AG20443 (cell line): ENCODE measurements at places on chromosomes 7 and 10.

DNA sequence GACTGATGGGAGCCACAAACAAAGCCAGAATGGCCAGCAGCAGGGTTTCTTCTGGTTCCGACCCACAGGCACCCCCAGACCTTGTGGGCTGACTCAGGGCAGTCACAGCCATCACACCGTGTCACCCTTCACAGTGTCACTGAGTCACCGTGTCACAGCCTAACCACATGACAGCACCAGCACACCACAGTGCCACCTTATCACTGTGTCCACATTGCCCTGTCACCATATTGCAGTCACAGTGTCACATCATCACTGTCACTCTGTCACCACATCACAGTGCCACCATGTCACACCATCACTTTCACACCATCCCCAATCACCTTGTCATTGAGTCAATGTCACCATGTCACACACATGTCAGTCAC, 77.0 kb downstream of the OAT start:
- DNase-seq: no peak

GRCh38 chr7:112748381-112748780, 41.8 kb downstream of the TMEM168 start:
- DNase-seq: no peak

- no peak for DNase-seq
Measured at GRCh38 chr7:131720703-131721102, 164.3 kb upstream of the PODXL start.

DNA sequence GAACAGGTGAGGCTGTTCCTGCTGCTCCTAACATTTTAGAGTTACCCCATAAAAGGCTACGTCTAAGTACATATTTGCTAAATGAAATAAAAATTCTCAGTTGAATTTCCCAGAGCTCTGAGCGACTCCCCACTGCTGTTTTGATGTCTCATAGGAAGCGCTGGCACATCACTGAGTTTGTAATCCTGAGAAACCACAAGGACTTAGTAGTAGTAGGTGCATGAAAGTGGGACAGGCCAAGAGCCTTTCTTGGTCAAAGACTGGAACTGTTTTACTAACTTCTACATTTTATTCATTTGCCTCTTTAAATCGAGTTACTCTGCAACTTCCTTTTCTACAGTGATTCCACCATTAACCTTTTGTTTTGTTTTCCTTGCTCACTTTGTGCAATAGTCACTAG, 85.9 kb downstream of the XPNPEP1 start:
- DNase-seq: no peak

GRCh38 chr7:138607216-138608126, 93.7 kb downstream of the SVOPL start:
- DNase-seq: no peak

GRCh38 chr10:34016576-34016975, 682.1 kb upstream of the NRP1 start:
- DNase-seq: no peak

DNA sequence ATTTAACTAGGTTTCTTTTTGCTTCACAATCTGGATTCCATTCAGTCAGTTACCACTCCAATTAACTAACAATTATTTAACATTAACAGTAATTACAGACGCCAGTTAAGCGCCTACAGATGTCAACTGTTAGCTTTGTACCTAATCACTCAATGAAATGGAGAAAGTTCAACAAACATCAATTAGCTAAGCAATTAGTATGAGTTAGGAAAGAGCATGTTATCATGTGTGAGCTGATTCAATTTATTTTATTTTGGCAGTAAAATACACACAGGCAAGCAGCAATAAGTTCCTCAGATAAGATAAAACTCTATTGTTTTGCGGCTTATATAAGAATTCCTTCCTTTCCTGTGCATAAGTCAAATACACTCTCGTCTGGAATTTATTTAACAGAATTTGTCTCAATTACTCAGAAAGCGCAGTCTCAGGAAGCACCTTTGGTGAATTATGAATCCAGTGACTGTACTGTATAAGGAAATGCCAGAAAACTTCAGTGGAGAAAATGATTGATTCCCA, 427.1 kb upstream of the GALNT17 start:
- DNase-seq: no peak

DNA sequence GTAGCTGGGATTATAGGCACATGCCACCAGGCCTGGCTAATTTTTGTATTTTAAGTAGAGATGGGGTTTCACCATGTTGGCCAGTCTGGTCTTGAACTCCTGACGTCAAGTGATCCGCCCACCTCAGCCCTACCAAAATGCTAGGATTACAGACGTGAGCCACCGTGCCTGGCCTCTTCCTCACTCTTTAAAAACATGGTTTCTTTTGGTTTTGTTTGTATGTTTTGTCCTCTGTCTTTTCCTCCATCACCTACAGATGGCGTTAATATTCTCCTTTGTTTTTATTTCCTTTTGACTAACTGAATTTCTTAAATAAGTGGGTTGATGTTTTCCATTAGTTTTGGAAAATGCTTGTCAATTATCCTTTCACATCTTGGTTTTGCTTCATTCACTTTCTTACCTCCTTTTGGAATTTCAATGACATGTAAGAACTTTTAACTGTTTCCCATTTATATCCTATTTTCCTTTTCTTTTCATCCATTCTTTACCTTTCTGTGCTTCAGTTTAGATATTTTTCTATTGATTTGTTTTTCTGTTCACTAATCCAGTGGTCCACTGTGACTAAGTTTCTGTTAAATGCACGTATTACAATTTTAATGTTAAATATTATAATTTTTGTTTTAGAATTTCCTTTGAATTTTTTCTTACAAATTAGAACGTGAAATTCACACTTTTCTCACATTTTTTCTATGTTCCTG, 104.1 kb downstream of the ZNF467 start:
- no peak for DNase-seq

DNA sequence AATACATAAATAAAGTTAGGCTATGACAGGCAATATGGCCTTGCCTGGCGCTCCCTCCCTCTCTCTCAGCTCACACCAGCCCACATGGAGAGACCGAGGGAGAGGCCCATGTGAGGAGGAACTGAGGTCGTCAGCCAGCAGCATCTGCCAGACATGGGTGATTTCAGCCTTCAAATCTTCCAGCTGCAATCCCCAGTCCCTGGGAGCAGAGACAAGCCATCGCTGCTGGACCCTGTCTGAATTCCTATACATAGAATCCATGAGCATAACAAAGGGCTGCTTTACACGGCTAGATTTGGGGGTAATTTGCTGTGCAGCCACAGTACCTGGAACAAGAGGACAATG, 35.6 kb downstream of the ANKRD16 start:
- DNase-seq: no peak

DNA sequence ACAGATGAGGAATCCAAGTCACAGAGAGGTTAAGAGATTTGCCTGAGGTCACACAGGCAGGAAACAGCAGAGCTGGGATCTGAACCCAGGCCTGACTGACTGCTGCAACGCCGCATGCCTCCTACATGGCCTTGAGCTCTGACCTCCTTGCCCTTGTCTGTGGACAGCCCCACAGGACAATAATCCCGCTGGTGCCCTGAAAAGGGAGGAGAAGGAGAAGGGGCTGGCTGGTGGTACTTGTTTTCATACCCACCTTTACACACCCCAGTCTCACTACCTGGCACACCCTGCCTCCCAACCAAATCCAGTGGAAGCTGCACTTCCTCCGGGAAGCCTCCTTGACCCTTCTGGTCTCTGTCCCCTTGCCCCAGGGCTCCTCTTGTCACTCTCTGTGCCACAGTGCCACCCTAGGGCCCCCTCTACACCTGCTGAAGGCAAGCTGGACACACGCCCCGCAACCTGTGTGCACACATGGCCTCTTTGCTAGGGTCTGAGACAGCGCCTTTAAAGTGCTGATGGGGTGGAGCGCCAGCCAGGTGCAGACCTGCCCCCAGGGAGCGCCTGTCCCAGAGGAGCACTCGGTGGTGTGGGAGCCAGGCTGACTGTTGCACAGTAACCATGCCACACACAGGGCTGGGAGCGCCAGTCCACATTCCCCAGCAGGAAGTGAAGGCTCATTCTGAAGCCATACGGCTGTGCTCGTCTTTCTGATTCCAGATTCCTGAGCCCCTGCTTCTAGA, 38.6 kb downstream of the ZCCHC24 start:
- no peak for DNase-seq

DNA sequence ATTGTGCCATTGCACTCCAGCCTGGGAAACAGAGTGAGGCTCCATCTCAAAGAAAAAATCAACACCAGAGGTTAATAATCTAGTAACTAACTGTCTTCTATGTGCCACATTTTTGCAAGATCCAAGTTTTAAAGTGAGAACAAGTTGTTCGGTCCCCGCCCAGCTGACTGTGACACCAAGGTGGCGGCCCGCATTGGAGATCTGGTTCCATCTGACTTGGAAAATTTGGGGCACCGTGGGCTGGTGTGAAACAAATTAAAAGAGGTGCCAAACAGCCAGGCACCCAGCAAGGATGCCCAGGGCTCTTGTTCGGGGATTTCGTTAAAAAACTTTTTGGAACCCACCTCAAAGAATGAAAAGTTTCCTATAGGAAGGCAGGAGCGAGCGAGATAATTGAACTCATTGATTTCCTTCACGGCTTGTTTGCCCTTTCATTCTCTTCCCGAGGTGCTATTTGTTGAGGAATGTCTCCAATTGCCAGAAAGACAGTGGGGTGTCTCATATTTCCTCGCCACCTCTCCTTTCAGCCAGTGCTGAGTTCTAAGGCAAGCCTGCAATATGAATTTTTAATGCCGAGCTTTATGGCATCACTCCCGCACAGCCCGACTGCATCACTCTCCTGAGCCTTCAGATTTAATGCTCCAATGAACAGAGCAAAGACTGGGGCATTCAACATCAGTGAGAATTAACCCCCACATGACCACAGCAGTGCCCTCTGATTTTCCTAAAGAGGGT, 156.9 kb upstream of the SH2B2 start:
- DNase-seq: no peak

DNA sequence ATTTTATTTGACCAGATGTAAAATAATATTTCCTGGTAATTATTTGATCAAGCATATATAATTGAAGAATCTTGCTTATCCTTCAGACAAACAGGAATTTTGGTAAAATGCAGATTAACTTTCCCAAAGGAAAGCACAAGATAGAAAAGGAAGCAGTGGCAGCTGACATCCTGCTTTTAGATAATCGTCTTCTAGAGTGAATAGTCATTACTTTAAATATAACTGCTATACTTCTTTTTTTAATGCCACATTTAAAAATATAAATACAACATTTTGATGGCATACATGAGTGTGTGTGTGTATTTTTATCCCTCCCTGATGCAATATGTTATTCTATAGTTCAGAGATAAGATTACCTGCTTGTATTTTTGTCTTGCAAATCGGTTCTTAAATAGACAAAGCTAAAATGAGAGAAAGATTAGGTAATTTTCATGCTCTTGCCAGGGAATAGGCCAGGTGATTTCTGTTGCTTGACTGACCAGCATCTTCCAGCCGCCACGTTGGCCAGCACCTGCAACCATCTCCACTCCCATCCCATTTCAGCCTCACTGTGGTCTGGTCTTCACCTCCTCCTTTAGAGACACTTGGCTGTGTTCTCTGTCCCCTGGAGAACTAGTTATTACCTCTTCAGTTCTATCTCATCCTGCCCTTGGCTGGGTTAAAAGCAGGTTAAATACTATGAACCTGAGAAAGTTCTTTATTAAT, 58.1 kb downstream of the MDFIC start:
- no peak for DNase-seq

DNA sequence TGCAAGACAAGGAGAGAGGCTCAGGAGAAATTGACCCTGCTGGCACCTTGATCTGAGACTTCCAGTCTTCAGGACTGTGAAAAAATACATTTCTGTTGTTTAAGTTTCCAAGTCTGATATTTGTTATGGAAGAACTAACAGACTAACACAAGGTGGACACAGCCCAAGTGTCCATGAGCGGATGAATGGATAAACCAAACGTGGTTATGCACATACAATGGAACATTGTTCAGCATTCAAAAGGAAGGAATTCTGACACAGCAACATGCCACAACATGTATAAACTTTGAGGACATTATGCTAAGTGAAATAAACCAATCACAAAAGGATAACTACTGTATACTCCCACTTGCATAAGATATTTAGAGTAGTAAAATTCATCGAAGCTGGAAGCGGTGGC, 76.5 kb downstream of the FAM13C start:
- no peak for DNase-seq

GRCh38 chr7:55018361-55019190, at the start of gene EGFR:
Gene EGFR, plus strand, starts transcription at chr7:55019017. Its CDS starts 261 bp downstream, at chr7:55019278.
- peak; percentile 94 for DNase-seq

DNA sequence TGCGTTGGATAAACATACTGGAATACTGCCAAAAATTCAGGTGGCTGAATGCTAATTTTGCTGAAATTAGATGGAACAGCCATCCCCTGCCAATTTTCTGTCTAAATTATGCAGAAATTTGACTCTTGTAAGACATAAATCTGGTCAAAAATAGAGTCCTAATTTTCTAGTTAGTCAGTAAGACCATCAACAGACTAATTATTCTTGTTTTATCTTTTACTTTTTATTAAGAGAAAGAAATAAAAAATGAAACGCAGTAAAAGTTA, 110.3 kb upstream of the GATA3 start:
- no peak for DNase-seq

- peak; percentile 97 for DNase-seq
Measured at GRCh38 chr7:44573464-44574286, at the start of gene DDX56. Gene DDX56, minus strand, starts transcription at chr7:44573908. Its CDS starts 13 bp downstream, at chr7:44573895.

- DNase-seq: no peak
Measured at GRCh38 chr7:106423821-106424475, 139.2 kb upstream of the NAMPT start.

GRCh38 chr10:123642293-123642692, 23.9 kb upstream of the GPR26 start:
- no peak for DNase-seq

- peak; percentile 90 for DNase-seq
Measured at GRCh38 chr10:93458821-93459257, 23.3 kb downstream of the MYOF start.

GRCh38 chr10:58554316-58554715, 41.6 kb downstream of the BICC1 start:
- DNase-seq: no peak

GRCh38 chr10:44960482-44961229, 1.1 kb downstream of the RASSF4 start:
- no peak for DNase-seq

- peak; percentile 87 for DNase-seq
Measured at GRCh38 chr7:142568435-142569097, 180.7 kb upstream of the PRSS1 start.

- DNase-seq: no peak
Measured at GRCh38 chr7:156768698-156769472, 124.1 kb downstream of the LMBR1 start.

DNA sequence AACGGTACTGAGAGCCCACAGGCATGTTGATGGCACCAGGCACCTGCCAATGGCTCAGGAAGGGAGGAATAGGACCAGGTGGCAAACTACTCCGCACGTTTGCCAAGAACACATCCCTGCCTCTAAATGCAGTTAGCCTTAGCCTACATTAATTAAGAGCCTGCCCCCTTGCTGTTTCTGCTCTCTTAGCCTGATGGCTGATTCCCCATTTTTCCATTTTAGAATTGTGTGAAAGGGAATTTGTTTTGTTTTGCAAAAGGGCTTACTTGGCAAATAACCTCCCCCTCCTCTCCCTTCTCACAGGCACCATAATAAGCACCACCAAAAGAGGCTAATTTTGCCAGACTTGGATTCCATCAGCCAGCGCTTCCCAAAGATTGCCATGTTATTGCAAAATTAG, 1203.2 kb downstream of the SORCS3 start:
- no peak for DNase-seq

GRCh38 chr10:101895781-101896180, 52.2 kb upstream of the KCNIP2 start:
- DNase-seq: no peak

GRCh38 chr10:30984563-30985328, 46.9 kb downstream of the ZNF438 start:
- peak; percentile 40 for DNase-seq
